ENCODE measurements at places on chromosomes 7 and 10.

- DNase-seq = no peak
These were observed 5.9 kb upstream of the ITGA8 start for GRCh38 chr10:15725603-15726002.

GRCh38 chr7:20790375-20790774, 3.7 kb upstream of the SP8 start:
- no peak for DNase-seq

DNA sequence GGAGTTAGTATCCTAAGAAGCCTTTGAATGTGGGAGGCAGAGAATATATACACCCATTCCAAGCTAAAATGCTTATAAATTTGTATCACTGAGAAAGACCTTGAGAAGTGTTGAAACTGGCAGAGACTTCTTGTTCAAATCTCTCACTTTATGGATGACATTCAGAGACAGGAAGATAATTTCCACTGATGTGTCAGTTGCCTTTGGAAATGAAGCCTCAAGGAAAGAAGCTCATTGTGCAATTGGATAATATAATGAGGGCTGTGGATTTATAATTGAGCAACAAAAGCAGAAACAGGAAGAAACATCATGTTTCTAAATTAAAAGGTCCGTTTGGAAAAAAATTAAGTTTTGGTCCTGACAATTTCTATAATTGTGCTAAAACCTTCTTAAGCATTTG, 789.9 kb upstream of the IGFBP3 start:
- DNase-seq = no peak

- DNase-seq = no peak
These were observed 443 bp downstream of the MYOF start for GRCh38 chr10:93481637-93482144.

DNA sequence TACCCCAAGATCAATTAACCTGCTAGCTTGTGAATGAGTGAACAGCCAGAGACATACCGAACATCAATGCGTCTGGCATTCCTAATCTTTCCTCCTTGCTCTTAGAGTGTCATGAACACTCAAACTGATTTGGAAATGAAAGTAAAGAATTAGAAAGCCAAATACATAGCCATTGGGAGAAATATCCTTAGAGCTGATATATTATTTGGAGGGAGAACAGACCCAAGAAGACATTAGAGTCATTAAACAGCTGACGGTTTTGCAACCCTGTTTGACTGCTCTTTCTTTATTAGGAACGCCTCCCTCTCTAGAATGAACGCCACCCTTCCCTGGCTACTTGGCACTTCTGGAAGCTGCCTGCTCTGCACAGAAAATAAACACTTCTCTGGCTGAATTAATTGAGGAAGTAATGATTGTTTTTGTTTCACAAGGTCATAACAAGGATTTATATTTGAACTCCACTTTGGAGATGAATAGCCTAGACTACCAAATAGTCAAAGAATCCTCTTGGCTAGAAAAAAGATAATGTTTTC, 42.8 kb downstream of the CTTNBP2 start:
- DNase-seq = no peak

DNA sequence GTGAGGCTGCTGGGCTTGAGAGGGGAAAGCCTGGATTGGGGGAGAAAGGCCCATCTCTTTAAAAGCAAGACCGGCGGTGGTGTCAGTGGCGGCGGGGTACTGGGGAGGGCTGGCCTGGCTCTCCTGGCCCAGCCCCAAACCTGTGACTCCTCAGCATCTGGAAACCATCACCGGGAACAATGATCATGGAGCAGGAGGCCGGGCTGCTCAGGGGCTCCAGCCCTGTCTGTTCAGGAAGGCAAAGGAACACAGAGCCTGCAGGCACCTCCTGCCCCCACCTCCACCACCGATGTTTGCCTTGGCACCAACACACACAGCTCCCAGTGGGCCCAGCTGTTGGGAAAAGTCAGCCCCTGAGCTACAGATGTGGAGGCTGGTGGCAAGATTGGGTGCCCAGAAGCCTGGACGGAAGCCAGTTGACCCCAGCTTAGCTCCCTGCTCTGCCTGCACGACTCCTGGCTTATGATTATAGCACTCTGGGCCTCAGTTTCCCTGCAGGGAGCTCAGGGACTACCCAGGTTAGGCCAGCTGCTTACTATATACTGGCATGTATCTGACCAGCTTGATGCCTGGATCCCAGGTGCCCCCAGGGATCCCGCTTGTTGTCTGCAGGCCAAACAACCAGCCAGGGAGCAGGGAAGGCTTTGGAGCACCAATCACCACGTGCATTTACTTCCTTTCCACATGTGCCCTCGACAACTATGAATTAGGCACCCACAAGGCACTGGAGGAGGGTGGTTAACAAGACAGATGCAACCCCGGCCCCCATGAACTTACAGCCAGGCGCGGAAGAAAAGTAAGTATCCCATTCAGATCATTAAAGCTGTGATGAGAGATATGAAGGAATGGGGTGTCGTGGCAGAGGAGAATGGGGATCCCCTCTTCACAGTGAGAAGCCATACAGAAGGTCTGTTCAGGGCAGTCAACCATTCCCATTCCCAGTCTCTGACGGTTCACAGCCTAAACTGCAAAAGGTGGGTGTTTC, 37.3 kb downstream of the ZCCHC24 start:
- no peak for DNase-seq
